ENCODE measurements at places on chromosomes 6 and 20.
A peak's percentile ranks its signal among the peaks of the same experiment; 100 is the strongest.

GRCh38 chr6:55836945-55837344, 38.4 kb downstream of the BMP5 start:
- no peak for DNase-seq

GRCh38 chr20:47782076-47782475, 3.2 kb downstream of the SULF2 start:
- DNase-seq: no peak

GRCh38 chr20:19850198-19850533, 92.1 kb downstream of the RIN2 start:
- no peak for DNase-seq

- DNase-seq: no peak
Measured at GRCh38 chr20:40675599-40676221, 13.3 kb downstream of the MAFB start.

GRCh38 chr6:87397656-87398055, 10.1 kb upstream of the CFAP206 start:
- DNase-seq: no peak

- no peak for DNase-seq
Measured at GRCh38 chr6:6256886-6257285, 63.6 kb downstream of the F13A1 start.

DNA sequence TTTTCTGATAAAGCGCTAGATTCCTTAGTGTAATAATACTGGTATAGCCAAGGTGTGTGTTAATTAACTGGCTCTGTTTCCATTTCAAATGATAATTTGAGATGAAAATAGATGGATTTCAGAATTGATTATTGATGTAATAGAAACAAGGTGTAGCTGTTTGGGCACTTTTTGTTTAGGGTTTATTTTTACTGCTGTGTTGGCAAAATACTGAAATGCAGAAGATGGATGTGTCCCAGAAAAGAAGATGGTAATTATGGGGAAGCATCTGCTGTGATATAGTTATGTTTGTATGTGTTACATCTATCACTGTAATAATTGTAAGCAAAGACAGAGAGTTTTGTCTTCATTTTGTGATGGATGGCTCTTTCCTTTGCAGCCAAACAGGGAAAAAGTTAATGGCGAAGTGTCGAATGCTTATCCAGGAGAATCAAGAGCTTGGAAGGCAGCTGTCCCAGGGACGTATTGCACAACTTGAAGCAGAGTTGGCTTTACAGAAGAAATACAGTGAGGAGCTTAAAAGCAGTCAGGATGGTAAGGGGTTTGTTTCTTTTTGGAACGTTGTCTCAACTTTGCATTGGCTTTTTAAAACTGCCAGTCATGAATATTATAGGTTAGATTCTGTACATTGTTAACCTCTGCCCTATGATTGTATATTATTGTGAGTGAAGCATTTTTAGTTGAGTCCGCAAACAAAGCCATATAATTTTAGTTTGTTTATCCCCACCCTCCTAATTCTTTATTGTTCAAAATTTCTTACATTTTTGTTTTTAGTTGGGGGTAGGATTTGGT, 8.6 kb upstream of the ACAT2 start:
- DNase-seq: no peak

- no peak for DNase-seq
Measured at GRCh38 chr6:11251553-11252360, 19.3 kb upstream of the NEDD9 start.

DNA sequence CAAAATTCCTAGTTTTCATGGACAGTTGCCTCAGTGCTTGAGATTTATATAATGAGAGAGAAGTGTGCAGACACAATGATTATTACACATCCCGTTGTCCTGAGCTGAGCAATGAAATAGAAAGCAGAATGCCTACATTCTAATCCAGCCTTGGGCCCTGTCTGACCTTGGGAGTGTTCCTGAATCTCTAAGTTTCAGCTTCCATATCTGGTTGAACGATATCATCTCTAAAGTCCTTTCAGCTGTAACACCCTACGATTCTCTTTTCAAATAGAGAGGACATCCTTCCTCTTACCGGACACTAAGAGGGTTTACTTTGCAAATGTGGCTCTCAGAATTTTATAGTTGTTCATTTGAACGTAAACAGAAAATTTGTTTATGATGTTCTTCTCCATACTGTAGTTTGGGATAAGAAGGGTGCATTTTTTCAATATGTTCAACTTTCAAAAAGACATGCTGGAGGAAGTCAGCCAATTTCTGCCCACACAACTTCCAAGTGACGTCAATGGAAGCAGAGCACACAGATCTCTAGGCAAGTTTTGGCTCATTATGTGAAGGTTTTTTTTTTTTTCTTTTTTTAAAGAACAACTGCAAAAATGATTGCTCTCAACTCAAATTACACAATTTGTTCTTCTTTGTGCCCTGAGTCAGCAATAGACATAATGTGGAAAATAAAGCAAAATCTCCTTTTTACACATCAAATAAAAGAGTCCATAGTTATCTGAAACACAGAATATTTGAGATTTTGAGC, 50.4 kb downstream of the PDE7B start:
- no peak for DNase-seq

GRCh38 chr6:115067690-115068447, 725.0 kb upstream of the HS3ST5 start:
- no peak for DNase-seq

- no peak for DNase-seq
Measured at GRCh38 chr6:2656460-2657079, 94.2 kb downstream of the MYLK4 start.

GRCh38 chr20:37777988-37778659, 84.3 kb downstream of the CTNNBL1 start:
- no peak for DNase-seq

- no peak for DNase-seq
Measured at GRCh38 chr6:158418501-158418900, 106.2 kb downstream of the TULP4 start.

GRCh38 chr20:63881451-63882226, 13.3 kb upstream of the DNAJC5 start:
- DNase-seq: no peak

DNA sequence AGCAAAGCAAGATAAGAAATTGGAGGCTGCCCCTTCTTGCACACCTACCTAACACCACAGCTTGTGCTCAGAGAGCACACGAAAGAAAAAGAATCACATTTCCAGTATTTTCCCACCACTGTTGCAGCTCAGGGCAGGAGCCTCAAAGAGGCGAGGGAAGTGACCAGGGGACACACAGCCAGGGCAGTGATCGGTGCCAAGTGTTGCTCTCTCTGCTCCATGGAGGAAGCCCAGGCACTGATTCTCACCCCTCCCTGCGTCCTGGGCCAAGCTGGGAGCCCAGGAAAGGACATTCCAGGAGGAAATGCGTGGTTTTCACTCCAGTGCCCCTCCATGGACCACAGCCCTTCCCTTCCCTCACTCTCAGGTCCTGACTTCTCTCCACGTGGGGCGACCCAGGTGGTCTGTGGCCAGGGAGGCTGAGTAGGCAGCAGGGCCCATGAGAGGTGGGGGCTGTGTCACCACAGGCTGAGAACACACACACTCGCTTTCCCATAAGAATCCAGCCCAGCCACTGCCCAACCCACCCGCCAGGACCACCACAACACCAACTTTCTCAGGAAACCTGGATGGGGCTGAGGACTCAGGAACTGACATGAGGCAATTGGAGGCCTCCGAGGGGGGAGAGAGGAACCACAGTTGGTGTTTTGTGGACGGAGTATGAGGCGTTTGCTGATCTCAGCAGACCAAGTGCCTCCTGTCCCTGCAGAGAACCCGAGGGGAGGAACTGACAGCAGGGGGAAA, 81.7 kb upstream of the MAFB start:
- DNase-seq: no peak

DNA sequence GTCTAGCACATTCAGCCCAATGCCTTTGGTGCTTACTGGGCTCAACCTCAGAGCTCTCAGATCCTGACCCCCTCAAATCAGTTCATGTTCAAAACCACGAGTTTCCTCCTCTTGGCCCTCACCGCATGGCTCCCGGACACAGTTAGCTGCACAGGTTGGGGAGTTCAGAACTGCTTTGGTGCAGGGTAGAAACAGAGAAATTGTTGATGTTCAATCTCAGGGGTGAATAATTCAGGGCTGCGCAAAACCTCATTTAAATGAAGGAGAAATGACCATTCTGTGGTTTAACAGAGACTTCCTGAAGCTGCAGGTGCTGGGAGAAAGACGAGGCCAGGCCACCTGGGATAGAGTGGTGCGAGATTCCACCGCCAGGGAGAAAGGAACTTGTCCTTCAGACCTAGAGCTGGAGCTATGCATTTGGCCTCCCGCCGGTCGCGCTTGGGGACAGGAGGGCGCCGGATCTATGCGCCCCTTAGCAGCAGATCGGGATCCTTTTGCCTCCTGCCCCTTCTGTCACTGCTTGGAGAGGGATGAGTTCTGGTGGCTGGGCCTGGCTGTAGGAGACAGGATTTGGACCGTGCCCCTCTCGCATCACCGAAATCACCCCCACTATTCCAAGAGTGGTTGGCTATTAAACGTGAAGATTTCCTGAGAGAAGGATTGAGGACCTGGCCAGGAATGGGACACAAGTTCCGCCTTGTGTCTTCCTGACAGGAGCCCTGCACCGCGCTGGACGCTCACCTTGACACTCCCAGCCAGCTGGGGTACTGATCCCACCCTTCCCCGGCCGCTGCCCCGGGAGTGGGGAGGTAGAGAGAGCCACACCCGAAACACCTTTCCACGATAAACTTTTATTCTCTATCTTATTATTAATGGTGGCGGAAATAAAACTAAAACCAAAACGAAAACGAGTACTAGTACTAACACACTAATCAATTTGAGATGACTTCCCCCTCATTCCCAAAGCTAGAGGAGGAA, 767 bp upstream of the PAX1 start:
- DNase-seq: no peak

GRCh38 chr6:8006208-8006607, 58.0 kb downstream of the BLOC1S5 start:
- DNase-seq: peak; percentile 2

- DNase-seq: no peak
Measured at GRCh38 chr20:3067139-3068014, 4.0 kb upstream of the OXT start.

DNA sequence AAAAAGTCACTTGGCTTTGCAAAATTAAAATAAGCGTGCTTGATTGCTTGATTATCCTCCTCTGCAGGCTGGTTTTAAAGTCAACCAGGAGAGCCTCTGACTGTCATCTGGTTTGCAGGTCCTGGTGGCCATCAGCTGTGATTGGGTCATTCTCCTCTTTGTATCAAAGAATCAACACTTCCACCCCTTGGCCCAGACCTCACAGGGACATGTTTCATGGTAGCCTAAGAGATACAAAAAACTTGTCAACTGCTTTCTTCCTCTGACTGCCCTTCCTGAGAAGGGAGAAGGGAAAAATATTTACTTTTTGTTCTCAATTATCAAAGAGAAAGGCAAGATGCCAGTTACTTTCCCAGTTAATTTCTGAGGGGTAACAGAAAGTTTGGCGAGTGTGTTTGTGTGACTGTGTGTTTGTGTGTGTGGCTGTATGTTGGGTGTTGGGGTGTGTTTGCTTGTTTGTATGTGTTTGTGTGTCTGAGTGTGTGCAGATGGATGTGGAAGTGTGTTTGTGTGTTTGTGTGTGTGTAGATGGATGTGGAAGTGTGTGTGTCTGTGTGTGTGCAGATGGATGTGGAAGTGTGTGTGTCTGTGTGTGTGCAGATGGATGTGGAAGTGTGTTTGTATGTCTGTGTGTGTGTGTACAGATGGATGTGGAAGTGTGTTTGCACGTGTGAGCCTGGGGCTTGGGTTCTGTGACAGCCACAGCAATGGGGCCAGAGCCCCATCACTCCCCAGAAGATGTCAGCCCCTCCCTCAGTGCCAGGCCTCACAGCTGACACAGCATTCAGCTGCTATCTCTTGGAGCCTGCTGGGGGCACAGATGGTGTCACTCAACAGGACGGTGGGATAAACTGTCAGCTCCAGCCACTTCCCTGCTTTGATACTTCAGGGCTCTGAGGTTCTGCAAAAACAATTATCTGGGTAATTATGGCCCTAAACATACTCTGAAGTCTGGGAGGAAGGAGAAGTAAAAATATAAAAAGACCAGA, 98.6 kb upstream of the RNF24 start:
- DNase-seq: no peak

DNA sequence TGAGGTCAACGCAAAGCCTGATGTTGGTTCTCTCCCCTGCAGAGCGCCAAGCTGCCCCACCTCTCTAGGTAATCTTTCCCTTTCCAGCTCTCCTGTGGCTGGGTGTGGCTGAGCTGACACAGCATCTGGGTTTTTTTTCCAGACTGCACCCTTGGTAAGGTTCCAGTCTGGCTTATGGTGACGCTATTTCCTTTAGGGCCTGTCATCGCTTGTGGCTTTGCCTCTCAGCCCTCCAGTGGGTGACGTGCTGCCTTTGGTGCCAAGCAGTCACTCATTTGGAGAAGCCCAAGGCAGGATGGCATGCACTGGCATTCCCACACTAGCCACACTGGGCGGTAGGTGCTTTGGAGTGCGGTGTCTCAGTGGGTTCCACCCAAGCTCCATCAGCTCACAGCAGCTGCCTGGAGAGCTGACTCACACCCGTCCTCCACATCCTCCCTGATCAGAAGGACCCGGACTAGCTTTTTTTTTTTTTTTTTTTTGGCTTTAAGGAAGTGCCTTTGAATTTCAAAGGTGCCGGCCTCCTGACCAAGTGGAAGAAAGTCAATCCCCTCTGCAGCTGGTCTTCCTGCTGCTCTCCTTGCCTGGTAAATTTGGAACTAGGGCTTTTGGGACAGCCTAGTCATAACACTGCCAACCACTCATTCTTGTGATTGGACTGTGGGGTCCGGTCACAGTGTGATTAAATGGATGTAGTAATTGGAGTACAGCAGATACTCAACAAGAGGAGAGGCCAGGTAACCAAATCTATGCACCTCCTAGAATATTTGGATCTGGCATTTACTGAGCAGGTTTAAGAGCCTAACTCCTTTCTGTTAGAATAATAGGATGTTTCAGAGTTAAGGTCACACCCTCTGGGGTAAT, 153.6 kb downstream of the CD83 start:
- peak; percentile 23 for DNase-seq

GRCh38 chr20:48747840-48748414, 79.9 kb downstream of the PREX1 start:
- DNase-seq: no peak

DNA sequence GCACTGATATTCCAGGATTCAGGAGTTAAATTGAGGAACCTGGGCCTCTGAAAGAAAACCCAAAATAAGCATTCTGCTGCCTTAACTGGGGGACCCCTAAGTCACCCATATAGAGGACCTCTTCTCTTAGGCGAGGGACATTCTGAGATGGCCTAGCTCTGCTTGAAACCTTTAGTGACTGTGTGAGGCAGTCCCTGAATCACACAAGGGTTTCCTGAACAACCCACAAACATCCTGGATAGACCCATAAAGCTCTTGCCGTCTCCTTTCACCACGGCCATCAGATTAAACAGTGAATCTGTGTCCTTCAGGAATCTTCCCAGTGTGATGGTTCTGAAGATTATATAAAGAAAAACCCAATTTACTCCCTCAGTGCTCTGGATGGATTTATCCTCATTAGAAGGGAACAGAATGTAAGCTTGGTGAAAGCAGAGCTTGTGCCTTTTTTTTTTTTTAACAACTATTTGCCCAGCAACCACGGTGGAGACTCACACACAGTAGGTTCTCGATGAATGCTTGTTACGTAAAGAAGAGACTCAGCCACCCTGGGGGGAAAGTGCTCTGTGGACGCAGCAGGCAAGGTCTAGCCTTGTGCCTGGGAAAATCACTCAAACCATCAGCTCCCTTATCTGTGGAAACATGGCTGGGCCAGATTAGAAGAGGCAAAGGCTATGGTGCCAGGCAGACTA, 39.1 kb upstream of the SIRPG start:
- no peak for DNase-seq
